ENCODE measurements at places on chromosomes 16 and 17.

GRCh38 chr17:1073241-1073962, 76.5 kb downstream of the TIMM22 start:
- no peak for DNase-seq

DNA sequence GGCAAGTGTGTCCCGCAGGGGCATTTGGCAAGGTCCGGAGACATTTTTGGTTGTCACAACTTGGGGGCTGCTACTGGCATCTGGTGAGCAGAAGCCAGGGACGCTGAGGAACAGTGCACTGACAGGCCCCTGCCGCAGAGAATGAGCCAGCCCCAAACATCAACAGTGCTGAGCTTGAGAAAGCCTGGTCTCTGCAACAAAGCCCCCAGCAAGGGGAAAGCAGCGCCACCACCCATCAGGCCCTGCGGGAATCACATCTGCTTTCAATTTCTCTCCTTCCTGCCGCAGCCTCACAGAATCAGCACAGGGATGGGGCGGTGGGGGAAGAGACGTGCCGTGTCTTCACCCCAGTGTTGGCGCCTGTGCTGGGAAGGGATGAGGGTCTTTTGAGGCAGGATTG, 14.8 kb upstream of the PRPSAP1 start:
- no peak for DNase-seq

DNA sequence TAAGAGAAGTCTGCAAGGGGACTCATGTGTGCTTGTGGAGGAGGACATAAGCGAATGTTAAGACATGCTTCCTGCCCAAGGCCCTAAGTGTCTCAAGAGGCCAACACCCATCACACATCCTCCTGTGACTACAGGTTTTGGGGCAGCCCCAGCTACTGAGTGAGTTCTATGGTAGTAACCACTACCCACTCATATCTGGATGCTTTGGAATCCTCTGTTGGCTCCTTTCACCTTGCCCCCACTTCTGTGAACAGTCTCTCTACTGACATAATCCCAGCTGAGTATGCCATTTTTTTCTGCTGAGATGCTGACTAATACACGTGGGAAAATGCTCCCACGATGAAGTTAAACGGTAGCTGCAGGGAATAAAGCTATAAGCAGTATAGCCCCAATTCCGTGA, 153.5 kb downstream of the VPS53 start:
- peak; percentile 41 for DNase-seq

GRCh38 chr17:50797135-50797810, 30.0 kb upstream of the ANKRD40CL start:
- no peak for DNase-seq

DNA sequence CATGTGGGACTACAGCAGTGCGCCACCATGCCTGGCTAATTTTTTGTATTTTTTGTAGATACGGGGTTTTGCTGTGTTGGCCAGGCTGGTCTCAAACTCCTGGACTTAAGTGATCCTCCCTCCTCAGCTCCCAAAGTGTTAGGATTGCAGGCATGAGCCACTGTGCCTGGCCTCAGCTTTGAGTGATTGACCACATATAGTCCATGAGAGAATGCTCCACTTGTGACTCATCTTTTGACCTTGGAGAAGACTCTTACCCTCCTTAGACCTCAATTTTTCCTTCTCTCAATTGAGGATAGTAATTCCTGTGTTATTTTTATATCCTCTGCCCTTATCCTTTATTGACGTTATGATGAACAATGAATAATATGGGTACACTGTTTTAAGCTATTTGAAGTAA, 30.9 kb upstream of the DUSP14 start:
- no peak for DNase-seq

DNA sequence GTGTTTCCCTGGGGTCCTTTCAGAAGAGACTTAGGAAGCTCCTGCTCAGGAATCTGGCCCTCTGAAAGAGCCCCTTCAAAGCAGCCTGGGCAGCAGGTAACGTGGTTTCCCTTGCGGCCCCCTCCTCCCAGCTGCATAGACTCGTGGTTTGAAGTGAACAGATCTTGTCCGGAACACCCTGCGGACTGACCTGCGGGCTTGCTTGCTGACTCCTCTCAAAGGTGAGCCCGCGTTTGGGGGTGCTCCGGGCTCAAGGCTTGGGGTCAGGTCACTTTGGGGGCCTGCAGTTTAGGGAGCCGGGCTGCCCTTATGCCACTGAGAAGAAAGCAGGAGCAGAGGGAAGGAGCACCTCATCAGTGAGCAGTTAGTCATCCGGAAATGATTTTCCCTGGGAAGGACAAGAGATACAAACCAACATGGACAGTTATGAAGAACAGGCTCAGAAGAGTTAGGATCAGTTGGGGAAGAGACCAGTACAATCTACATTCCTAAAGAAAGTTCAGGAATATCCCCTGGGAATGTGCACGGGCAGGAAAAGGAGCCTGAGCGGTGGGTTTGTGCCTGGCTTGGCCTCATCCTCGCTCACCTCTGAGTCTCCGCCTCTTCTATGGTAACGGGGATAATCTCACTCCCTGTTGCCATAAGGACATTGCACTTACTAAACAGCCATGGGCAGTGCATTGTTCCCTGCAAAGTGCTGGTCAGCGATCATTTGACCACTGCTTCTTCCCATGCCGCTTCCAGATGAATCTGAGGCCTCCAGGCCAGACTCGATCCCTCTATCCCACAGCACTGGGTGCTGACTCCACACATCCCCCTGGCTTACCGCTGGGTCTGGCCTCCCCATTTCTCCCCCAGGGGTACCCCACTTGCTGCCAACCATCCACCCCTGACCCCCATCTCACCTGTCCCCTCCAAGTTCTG, 10.0 kb downstream of the LDHD start:
- no peak for DNase-seq

GRCh38 chr17:82021900-82022309, 773 bp downstream of the CENPX start:
- no peak for DNase-seq

DNA sequence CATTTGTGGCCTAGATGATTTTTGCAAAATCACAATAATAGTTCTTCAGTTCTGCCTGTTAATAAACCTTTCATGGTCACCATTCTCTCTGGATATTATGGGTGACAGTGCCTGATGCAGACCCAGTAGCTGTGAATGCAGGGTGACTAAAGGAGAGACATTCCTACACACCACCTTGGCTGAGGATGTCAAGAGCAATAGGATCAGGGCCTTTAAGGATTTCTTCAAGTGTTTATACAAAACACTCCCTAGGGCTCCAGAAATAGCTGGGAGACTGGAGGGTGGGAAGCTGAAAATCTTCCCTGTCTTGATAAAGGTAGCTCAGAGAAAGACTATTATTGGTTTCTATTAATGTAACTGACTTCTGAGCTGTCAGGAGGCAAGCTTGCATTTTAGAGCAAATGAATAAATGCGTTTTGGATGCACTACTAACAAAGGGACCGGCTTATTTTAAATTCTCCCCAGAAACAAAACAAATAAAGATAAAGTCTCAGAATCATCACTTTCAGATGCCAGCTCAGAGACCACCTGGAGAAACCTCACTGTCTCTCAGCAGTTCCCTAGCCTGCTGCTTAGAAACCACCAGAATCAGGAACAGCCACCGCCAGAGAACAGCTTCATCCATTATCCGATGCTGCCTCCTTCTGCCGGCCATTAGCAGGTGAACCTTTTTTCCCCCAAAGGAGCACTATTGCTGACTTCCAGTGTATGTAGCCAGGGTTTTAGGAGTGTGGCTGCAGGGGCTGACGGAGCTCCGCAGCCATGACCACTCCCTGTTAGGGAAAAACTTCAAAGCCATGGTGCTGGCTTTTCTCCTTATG, 171.4 kb upstream of the DYNLRB2 start:
- DNase-seq = no peak

DNA sequence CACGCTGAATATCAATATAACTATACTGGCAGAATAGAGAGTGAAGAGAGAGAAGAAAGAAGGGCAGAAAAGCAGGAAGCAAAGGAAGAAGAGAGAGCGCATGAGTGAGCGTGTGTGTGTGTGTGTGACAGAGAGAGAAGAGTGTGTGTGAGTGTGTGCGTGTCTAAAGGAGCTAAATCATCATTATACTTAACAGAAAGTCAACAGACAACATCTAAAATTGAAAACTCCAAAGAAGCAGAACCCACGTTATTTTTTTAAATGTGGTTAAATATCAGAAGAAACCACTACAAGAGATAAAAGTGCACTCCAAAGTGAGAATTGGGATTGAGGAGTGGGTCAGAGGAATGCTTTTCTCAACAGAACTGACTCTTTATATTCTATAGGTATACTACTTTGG, 77.2 kb downstream of the BRIP1 start:
- DNase-seq = no peak

DNA sequence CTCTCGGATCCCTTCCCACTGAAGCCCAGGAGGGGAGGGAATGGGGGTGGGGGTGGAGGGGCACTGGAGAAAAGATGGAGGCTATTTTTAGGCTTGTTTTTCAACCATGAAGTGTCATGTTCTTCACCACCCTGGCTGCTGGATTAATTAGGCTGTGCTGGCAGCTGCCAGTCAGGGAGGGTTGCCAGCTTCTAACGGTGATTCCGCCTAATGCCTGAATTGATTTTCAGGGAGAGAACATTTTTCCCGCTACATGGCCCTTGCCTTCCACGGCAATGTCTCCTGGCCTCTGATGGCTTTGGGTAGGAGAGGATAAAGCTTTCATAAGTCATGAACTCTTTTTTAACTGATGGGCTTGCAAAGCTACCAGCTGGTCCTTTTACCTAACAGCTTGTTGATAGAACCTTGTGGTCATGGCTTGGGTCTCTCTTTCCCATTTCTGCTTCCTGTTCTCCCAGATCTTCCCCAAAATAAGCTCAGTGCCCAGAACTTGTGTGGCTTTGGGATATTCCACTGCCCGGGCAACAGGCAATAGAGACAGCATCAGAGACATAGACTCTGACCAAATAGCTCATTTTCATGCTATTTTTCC, 167.4 kb downstream of the PITPNC1 start:
- DNase-seq = no peak

All from kidney capillary endothelial cell (primary cell).